Stimulated activated CD8-positive, alpha-beta memory T cell treated with anti-CD3 and anti-CD28 coated beads, Interleukin-7, amount 100 ng/mL, for 4 hours (primary cell): ENCODE measurements at places on chromosomes 7 and 10.
A peak's percentile ranks its signal among the peaks of the same experiment; 100 is the strongest.

DNA sequence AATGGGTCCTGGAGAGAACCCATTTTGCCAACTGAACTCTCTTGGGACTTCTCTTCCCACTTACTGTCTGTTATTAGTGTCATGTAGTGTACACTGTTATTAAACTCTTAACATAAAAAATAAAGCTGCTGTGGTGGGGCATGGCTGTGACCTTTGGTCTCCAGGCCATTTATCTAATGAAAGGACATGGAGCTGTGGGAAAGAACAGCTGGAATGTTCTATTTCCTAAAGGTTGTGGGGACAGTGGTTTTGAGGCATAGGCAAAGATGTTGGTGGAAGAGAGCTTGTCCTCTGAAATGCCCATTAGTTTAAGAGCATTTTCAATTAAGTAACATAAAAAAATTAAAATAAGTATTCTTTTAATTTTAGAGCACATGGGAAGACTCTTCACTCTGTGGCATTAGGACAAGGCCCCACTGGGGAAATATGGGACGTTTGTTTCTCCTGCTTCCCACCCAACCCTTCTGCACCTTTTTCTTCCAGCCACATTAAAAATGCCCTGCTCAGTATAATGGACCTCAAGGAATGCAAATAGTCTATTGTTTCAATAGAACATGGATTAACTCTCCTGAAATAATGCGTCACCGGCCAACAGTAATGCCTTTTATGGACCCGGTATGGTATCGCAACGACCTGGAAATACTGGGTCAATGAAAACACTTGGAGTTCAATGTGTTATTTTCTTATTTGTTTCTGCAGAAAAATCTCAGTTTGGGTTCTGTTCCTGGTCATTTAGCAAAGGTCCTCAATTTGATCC, 149.6 kb downstream of the BUB3 start:
- DNase-seq, result no peak

DNA sequence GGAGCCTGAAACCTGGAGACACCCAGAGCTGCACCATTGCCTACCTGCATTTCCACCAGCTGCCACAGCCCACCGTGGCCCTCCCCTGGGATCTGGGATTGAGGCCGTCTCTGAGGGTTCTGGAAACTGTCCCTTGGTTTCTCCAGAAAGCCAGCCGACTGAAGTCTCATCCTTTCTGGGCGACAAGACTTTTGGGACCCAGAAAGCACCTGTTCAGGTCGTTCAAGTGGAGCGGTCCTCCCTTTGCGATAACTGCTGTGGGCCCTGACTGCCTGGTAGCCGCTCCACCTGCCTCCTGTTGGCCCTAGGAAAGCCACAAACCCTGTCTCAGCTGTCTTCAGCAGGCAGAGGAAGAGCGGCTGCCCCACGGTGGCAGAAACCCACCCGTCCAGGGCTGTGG, 346.0 kb upstream of the MKI67 start:
- no peak for DNase-seq

DNA sequence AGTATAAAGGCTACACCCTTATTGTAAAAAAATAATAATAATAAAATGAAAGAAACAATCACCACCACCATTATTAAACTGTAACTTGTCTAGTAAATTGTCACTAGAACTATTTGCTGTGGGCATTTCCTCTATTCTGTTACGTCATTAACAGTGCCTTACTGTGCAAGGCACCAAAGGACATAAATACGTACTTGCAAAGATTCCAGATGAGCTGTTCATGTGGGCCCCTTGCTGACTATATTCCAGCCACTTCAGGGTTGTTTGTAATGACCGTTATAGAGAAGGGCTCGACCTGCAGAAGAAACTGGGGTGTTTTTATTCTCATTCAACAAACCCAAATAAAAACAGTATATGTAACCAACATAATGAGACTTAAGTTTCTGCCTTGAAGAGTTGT, 60.4 kb downstream of the KLRG2 start:
- DNase-seq, result no peak

GRCh38 chr7:134866617-134867016, 87.2 kb downstream of the CALD1 start:
- DNase-seq, result no peak

GRCh38 chr10:34489973-34490745, 324.9 kb downstream of the PARD3 start:
- DNase-seq, result no peak

- DNase-seq, result no peak
Observed at GRCh38 chr10:70649526-70649925, 22.8 kb upstream of the ADAMTS14 start.

DNA sequence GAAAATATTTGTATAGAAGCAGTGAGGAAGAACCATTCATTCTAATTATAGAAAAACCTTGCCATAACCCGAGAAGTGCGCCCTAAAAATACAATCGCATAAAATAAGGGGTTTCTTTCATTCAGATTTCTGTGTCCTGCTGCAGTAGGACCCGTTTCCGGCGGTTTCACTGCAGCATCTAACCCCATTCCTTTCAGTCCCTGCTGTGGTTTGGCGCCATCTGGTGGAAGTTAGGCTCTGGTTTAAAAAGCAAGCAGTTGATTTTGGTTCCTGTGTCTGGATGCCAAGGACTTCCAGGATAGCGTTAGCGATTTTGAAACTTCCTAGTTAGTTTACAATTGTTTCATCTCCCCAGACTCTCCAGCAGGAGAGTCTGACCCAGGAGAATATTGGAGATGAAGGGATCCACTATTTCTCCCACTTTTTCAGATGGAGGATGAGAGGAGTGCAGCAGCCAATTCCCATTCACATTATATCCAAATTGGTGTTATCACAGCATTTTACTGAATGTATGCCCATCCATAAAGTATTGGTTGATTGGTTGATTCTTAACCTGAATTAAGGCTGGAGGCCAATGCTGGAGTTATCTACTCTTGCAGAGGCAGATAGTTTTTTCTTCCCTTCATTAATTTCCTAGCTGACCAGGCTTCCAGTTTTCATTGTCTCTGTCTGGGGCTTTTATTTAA, 128.8 kb upstream of the CACNA2D1 start:
- peak; percentile 36 for DNase-seq

- no peak for DNase-seq
Observed at GRCh38 chr10:121910673-121911420, 17.0 kb downstream of the ATE1 start.

DNA sequence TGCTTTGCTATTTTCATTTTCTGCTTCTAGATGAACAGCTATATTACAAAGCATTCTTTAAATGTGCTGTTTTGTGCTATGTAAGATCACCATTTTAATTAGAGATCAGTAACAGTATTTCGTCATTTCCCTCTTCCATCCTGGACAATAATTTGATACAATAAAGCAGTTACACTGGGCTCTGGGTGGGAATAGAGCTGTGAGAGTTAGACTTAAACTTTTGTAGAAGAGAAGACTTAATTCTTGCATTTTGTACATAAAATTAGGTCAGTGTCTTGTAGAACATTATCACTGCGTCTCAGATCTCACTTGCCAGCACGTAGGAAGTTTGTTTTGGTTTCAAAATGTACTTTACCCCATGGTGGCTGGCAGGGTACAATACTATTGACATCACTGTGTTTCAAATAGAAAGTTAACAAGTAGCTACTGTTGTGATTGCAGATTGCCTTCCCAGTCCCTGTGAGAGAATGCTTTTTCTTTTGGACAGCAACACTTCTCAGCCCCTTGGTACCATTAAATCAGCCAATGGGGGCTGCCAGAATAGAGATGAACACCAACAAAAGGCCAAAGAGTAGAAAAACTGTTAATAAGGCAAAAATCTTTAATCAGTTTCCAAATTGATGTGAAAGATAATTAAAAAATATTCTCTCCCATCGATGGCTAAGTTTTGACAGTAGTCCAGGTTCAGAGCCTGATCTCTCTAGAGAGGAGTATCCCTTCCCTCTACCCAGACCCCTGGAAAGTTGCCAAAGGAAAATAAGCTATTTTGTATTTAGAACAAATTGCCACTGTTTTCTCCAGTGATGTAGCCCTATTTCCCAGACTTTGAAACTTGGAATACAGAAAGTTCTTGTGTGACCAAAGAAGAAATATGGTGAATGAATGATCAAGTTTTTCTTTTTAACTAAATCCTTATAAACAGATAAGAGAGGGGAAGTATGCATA, 35.1 kb downstream of the SMNDC1 start:
- DNase-seq, result no peak

DNA sequence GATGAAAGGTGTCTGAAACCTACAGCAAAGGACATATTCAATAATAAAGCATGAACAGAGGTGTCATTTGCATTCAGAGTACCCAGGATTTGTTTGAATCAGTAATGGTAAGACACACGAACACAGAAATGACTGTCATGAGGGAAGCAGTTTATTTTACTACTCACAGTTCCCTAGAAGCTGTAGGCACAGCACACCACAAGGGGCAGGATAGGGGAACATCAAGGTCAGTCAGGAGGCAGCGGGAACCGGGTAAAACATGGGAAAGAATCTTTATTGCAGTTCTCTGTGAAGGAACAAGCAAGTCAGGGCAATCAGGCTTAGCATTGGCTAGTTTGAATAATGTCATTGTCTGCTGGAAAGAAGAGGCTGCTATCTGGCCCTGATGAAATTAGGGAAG, 70.2 kb upstream of the PDSS1 start:
- no peak for DNase-seq

GRCh38 chr10:95987685-95988426, 55.5 kb upstream of the CCNJ start:
- no peak for DNase-seq

GRCh38 chr10:45557275-45557905, 115.2 kb downstream of the ZFAND4 start:
- DNase-seq, result no peak

- DNase-seq, result no peak
Observed at GRCh38 chr7:156347132-156347531, 293.4 kb upstream of the RNF32 start.

- no peak for DNase-seq
Observed at GRCh38 chr7:8434290-8435002, 1.0 kb downstream of the NXPH1 start.

DNA sequence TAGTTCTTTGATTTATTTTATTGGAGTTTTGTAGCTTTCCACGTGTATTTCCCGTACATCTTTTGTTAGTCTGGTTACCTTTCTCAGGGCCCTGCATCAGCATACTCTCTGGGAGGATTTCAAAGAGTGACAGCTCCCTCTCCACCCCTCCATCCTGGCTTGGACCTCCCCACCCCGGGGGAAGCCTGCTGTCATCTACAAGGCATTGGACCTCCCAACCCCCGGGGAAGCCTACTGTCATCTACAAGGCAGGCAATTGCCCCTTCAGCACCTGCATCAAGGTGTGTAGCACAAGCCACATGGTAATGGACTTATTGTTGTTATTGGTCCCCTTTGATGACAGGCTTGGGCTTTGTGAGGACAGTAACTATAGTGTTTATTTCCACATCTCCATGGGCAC, 390.1 kb downstream of the TCERG1L start:
- no peak for DNase-seq

DNA sequence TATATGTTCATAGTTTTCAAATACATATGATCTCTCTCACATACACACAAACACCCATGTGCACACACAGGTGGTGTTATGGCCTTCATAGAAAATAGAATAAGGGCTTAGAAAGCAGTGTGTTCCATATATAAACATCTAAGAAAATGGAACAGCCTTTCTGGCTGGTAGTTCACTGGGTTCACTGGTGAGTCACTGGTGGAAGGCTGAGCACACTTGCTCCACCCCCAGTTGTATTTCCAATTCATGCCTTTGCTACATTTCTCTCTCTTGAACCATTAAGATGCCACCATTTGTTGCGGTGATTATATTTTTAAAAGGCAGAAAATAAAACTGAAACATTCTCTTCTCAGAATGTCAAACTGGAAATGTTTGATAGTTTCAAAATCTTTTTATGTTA, 252.1 kb downstream of the GLI3 start:
- DNase-seq, result no peak

DNA sequence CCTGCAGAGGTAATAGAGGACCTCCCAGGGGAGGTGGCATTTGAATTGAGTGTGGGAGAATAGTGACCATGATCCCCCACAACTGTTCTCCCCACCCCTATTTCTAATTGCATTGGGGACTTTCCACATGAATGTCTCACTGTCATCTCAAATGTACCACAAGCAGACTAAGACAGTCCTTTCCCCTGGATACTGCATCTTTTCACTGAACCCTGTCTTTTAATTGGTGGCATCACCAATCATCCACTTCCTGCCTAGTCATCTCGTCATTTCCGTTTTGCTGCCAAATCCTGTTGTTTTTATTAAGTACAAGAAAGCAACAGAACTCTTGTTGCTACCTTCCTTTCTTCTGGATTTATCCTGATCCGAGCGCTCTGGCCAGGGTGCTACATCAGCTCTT, 120.3 kb downstream of the NRP1 start:
- DNase-seq, result no peak

GRCh38 chr7:68166525-68166924, 1169.9 kb downstream of the TYW1 start:
- no peak for DNase-seq

GRCh38 chr7:23418046-23418445, 52.2 kb downstream of the IGF2BP3 start:
- DNase-seq, result no peak

GRCh38 chr7:16028103-16028502, 341.6 kb upstream of the MEOX2 start:
- no peak for DNase-seq

DNA sequence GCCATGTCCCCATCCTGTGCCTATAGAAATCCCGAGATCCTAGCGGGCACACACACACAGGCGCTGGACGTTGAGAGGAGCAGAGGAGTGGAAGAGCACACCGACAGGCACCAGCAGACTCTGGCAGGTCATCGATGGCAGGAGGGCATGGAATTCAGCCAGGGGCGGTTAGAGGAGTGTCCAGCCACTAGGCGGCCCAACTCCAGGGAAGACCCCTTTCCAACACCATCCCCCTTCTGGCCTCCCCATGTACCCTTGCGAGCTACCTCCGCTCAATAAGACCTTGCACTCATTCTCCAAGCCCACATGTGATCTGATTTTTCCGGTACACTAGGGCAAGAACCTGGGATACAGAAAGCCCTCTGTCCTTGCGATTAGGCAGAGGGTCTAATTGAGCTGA, 356.0 kb upstream of the DPP6 start:
- no peak for DNase-seq

DNA sequence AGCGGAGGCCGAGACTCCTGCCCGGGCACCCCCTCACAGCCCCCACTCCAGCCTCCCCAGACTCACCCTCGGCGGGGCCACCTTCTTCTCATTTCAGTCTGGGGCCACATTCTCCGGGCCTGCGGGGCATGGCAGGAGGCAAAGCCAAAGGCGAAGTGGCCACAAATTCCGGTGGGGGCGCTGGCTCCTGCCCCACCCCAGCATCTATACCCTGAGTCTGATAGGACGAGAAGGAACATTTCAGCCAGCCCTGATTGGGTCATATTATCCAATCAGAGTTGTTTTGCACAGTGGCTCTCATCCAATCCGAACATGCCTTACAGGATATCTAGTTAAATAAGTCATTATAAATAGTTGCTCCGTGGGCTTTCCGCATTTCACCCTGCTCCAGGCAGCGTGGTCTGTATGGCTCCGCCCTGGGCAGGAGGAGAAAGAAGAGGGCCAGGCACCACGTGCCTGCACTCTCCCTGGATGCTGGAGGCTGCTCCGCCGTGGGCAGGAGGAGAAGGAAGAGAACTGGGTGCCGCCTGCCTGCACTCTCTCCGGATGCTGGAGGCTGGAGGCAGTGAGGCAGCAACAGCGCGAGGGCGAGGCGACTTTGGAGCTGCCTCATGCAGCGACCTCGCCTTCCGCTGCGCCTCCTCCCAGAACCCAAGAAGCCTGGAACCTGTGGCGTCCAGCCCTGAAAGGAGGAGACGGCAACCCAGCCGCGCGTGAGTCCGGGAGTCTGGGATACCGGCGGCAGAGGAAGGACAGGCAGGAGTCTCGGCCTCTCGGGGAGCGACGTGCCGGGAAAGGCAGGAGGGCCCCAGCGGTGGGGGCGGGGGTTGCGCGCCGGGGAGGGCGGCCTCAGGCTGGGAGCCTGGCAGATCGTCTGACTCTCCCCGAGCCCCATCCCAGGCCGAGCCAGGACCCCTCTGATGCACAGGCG, 162.9 kb downstream of the ZNF33B start:
- DNase-seq, result no peak
